Right hindlimb (tissue), 1 donor: ENCODE measurements at places on chromosomes 2 and 18.
A peak's percentile ranks its signal among the peaks of the same experiment; 100 is the strongest.

- no peak for DNase-seq
These were observed 132.6 kb downstream of the ACTR3 start for GRCh38 chr2:114022360-114023085.

DNA sequence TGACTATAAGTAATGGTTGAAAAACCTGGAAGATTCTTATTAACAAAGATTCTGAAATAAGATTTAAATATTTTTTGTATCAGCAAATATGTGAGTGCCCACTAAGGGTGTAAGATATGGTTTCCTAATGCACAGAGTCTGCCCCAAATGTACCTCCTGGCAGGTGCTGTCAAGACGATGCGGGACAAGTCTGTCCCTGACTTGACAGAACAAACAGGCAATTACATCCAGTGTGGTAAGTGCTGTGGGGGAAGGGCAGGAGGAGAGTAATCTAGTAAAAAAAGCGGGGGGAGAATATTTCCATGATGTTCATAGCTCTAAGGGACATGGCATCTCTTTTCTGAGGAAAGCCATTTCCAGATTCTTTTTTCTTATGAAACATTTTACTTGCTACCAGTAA lies 127.5 kb downstream of the COL4A4 start:
- DNase-seq: no peak

DNA sequence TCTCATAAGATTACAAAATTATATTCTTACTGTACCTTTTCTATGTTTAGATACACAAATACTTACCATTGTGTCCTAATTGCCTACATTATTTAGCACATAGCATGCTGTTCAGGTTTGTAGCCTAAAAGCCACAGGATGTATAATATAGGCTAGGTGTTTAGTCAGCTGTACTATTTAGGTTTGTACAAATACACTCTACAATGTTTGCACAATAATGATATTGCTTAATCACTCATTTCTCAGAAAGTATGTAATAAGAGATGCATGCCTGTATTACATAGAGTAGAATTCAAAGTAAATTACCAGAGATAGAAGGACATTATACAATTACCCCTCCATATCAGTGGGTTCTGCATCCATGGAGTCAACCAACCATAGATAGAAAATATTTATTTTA lies 201.1 kb upstream of the COL3A1 start:
- DNase-seq: no peak

- no peak for DNase-seq
These were observed 15.3 kb upstream of the SELENOI start for GRCh38 chr2:26330604-26331003.

- no peak for DNase-seq
These were observed 77.3 kb downstream of the LYPD6B start for GRCh38 chr2:149115781-149116180.

DNA sequence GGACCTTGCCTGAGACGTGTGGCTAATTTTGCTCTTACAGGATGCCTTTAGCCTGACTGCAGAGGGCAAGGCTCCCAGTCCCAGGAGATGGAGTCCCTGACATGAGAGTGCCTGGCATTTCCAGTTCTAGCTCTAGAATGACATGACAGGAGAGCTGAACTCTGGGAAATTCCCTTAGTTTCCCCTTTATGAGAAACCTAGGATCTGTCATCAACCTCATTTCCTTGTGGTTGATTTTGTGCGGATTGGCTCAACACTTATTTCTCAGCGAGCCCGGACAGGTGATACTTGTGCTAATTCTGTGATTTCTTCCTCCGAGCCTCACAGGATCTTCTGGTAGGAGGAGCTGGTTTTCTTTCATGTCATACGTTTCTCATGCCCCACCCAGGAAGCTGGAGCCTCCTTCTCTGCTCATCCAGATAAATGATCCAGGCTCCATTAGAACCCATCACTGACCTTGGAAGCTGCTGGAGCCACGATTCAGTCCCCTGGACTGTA lies at the start of gene IL36G:
Gene IL36G (plus strand): TSS at position 448 of the 498 bp plus-strand sequence. CDS start 633 bp downstream, outside the sequence.
- DNase-seq: no peak

DNA sequence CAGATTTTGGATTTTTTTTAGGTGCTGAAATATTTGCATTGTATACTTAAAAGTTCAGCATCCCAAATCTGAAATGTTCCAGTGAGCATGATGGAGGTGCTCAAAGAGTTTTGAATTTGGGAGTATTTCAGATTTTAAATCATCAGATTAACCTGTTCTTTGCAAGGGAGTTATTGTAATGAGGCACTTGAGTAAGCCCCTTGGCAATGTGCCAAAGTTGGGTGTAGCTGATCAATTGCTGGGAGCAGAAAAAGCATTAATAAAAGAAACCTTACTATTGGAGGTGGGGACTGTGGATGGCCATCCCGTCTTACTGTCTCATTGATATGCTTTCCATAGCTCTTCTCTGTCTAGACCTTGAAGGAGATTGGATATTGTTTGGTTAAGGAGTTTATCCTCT lies 28.3 kb downstream of the MALT1 start:
- DNase-seq: no peak

DNA sequence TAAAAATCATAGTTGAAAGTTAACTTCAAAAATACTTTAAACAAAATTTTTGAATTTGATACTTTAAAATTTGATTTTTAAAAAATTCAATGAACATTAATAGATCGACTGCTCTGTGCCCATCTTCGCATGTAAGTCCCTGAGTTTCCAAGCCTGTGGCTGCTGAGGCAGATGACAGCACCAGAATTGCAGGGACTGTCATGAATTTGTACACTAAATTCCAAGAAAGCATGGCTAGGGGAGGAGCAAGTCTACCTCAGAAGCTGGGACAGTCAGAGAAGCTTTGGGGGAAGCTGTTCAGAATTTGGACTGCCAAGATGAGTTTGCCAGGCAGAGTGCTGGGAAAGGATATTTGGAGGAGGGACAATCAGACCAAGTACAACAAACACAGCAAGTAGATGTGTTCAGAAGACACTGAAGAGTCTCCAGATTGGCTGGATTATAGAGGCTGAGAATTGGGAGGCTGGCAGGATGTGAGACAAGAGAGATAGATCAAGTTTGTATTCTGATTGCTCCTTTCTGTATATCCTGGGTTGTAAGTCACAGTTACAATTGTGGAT lies 79.0 kb downstream of the ASXL3 start:
- no peak for DNase-seq

- peak; percentile 31 for DNase-seq
These were observed 50.7 kb upstream of the PAIP2B start for GRCh38 chr2:71277536-71278103.

GRCh38 chr2:20200697-20201555 lies 24.0 kb downstream of the SDC1 start:
- no peak for DNase-seq

GRCh38 chr2:199230091-199230490 lies 227.6 kb downstream of the SATB2 start:
- no peak for DNase-seq

DNA sequence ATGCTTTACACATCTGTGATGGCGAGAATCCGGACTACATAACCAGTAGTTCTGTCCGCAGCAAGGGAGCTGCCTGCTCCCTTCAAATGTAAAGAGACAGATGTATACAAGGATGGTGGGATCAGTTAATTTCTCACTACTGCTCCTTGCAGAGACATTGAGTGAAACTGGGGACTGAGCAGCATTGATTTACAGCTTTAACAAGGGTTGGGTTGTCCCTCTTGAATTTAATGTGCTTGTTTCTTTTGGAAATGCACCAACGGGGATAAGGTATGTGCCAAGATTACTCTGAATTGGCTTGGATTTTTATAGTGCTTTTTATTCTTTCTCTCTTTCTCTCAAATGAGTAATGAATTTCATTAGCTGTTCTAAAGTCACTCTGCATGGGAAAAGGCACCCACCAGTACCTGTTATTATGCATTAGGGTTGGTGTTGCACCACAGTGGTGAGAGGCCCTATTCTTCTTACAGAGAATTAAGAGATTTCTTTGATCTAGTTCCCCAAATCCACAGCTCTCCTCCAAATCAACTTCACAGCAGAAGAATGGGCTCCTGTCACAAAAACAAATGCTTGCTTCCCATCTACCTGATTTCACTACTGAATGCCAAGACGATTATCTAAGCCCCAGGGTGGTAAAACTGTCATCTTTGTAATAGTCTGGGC lies 107.6 kb downstream of the DOCK10 start:
- DNase-seq: peak; percentile 47

DNA sequence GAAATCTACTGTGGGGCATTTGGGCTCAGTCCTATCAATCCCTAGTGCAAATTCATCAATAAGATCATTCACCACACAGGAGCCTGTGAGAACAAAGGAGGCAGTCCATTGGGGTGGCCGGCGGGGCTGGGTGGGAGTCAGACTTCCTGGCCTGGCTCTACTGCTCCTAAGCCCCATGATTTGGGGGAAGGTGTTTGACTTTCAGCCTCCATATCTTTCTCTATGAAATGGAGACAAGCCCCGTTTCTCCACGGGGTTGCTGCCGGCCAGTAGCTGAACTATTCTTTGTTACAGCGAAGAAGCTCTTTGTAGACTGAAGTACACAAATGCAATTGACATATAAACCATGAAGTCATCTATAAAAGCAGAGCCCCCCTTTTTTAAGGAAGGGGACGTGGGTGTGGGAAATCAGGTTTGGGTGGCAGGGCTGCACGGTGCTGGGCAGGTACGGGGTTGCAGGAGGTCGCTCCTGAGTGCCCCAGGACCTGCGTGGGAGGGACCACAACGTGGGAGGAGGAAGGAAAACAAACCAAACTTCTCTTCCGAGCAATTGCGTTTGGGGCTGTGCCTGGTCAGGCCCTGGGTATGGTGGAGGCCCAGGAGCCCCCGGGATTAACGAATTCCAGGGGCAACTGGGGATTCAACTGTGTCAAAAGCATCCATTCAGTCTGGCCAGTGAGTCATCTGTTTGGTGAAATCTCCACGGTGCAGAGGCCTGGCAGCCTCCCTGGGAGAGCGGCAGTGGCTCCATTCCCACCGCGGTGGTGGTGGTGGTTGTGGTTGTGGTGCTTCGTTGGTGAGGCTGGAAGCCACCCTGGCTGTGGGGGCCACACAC lies 18.2 kb downstream of the FBLN7 start:
- no peak for DNase-seq

DNA sequence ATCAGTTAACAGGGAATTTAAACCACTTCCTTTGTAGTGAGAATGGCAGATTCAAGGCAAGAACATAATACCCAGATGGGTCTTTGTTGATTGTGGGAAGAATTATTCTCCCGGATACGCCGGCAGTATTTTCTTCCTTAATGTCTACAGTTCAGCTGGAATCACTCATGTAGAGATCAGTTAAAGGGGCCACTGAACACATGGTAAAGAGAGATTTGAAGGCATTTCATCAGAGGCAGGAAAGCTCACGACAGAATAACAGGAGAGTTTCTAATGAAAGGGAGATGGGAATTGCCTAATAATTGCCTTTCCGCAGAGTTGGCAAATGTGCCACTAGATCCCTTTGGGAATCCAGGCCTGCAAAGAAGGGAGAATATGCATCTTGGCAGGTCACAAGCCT lies 327.7 kb upstream of the ZNF804A start:
- DNase-seq: no peak

GRCh38 chr2:241255542-241256167 lies 59.8 kb downstream of the HDLBP start:
- no peak for DNase-seq

- DNase-seq: no peak
These were observed 71.9 kb upstream of the NRP2 start for GRCh38 chr2:205610437-205610836.

DNA sequence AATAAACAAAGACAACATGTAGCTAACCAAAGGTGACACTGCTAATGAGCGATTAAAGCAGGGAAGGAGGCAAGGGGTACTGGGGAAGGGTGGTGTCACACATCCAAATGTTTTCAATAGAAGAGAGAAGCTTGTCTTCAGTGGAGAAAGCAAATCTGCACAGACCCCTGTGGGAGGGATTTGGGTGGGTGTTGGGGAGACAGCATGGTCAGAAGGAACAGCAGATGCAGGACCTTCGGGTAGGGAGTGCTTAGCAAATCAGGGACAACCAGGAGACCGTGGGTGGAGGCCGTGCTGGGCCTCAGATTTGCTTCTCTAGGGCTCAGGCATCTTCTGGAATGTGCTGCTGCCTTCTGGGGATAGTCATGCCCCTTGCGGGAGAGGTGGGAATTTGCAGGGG lies 185.3 kb upstream of the RAB6C start:
- no peak for DNase-seq

GRCh38 chr2:9717886-9718451 lies 87.2 kb upstream of the YWHAQ start:
- DNase-seq: no peak

DNA sequence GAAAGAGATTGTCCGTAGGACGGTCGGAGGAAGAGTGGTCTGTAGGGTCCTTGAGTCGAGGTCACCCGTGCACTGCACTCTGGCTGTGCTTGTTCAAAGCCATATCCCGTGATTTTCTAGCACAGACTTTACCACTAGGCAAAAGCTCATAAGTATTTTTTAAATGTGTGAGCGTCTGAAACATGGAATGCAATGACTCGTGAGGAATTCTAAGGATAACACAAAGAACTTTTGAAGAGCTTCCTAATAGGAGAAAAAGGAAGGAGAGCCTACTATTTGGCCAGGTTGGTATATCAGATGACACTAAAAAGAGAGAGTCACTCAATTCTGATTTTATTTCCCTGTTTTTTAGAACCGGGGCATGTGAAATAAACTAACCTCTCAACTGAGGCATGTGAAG lies 68.3 kb downstream of the CD28 start:
- no peak for DNase-seq

DNA sequence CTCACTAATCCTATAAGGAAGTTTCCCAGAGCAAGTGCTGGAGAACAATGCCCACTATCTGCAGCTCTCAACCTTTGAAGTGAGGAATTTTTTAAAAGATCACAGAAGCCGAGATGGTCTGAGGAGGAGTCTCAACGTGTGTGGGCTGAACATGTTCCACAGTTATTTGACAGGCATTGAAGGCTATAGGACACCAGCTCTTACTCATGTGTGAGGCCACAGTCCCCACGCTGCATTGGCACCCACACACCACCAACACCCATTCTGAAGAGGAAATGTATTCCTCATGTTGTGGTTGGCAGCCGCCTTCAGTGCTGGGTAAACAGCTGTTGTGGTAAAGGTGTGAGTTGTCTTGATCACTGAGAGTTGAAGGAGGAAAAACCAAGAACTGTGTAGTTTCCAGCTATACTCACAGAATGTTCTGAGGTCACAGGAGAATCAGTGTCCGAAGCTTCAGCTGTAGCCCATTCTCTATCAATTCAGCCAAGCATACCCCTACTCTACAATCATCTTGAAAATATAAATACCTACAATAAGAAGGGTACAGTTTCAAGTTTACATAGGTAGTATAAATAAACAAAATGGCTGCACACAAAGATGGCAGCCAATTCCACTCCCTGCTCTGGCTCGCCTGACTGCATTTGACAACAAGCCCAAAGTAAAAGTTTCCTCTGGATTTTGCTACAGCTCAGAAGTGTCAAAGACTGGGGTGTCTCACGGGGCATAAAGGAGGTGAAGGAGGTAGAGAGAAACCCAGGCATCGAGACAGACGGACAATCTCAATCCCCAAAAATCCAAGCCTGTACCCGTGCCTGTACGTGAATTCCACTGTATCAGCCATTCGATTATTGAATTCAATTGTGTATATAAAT lies 12.1 kb downstream of the CD226 start:
- DNase-seq: no peak

GRCh38 chr2:121282800-121283385 lies 2.1 kb downstream of the TFCP2L1 start:
- DNase-seq: no peak
